ENCODE measurements at places on chromosomes 6 and 20. TPM values are rescaled to one million over a fixed set of nuclear protein-coding genes. Genes with fewer than 3 reads are reported as not detected.

DNA sequence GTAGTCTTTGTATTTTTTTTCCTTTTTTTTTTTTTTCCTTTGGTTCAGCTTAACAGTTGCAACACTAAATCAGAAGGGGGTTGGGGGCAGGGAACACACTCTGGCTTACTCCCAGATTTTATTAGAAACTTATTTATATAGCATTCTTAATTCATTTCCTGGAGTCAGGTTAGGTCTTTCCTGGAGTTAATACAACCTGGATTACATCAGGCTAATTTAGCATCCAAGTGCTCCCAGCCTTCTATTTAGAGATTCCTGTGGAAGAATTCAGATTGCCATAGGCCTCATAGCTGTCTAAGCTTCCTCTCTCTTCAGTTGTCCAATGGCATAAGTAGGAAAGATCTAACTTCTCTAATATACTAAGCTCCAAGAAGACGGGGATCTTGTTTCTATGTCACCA lies 35.8 kb upstream of the PKHD1 start:
- DNase-seq, result no peak

The BNIP5 gene
- not detected for total RNA-seq

The HSD17B8 gene
- total RNA-seq, result 0.32 TPM

- no peak for DNase-seq
Measured at GRCh38 chr6:35038076-35038475, 103.1 kb downstream of the TCP11 start.

The C20orf141 gene
- total RNA-seq, result not detected

GRCh38 chr6:131377112-131377705 lies 195.8 kb upstream of the ARG1 start:
- DNase-seq, result no peak

DNA sequence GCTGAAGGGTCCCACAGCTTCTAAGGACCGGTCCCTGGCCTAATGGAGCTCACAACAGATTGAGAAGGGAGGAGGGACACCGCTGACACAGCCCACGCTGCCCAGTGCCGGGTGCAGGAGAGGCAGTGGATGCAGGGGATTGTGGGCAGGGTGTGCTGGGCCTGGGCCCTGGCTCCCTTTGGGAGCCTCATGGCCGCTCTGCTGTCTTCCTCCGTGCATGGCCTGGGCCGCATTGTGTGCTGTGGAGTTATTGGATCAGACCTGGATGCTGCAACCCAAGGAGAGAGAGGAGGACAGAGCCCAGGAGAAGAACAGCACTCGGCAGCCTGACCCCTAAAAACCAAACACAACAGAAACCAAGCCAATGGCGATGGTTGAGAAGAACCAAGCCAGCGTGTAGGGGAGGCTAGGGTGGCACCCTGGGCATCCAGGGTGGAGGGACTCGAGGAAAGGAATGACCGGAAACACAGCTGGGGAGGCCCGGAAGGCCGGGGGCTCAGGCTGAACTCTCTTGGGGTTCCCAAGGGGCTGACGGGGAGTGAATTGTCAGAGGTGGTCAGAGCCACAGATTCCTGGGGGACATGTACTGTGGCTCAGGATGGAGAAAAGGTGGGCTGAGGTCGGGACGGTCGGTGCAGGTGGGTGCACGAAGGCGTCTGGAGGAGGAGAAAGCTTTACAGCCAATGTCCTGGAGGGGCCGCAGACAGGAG lies 41.0 kb downstream of the ERMARD start:
- no peak for DNase-seq
